ENCODE measurements at places on chromosomes 13 and 19. TPM values are rescaled to one million over a fixed set of nuclear protein-coding genes. Genes with fewer than 3 reads are reported as not detected.

GRCh38 chr13:99495466-99496183 lies 5.6 kb upstream of the TM9SF2 start:
- DNase-seq: no peak

- no peak for DNase-seq
Observed at GRCh38 chr19:47231215-47232054, 436 bp upstream of the BBC3 start.

DNA sequence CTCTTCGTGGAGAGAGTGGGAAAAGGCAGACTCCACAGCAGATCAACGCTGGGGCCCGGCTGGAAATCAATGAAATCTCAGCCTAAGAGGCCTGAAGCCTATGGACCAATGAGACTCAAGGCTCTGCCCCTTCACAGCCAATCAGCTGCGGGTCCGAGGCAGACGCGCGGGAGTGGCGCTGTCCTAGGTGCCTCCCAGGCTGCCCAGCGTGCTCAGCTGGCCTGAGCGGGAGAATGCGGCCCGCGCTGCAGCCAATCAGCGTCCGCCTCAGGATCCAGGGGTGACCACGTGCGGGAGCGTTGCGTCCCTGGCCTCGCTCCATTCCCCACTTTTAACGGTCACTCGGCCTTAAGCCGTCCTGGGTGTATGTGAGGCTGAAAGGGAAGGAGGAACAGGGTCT lies at the start of gene ZBTB32:
ZBTB32 (plus strand) TSS at position 341 of the 400 bp plus-strand sequence. CDS start 10,069 bp downstream, outside the sequence.
- no peak for DNase-seq

DNA sequence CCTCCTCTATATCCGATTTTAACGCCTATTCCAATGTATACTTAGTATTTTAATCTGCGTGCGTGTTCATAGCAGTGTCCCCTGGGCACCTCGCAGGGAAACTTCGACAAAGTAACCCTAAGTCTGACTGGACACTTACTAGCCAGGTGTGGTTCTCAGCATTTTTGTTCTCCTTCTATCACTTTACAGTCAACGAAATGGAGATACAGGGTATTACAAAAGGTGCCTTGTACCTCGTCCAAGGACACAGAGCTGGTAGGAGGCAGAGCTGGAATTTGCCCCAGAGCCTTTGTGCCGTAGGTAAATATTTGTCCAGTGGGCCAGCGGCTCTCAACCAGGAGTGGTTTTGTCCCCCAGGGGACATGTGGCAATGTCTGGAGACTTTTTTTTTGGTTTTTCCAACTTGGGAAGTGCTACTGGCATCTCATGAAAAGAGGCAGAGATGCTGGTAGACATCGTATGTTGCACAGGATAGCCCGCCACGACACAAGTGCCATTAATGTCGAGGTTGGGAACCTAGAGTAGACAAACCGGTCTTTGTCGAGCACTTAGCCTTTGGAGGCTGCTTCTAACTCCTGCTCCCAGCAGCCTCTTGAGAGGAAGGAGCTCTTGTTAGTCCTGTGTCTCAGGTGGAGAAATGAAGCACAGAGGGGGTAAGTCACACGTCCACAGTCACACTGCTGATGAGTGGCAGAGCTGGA lies 1.1 kb downstream of the ZNF444 start:
- DNase-seq: no peak

DNA sequence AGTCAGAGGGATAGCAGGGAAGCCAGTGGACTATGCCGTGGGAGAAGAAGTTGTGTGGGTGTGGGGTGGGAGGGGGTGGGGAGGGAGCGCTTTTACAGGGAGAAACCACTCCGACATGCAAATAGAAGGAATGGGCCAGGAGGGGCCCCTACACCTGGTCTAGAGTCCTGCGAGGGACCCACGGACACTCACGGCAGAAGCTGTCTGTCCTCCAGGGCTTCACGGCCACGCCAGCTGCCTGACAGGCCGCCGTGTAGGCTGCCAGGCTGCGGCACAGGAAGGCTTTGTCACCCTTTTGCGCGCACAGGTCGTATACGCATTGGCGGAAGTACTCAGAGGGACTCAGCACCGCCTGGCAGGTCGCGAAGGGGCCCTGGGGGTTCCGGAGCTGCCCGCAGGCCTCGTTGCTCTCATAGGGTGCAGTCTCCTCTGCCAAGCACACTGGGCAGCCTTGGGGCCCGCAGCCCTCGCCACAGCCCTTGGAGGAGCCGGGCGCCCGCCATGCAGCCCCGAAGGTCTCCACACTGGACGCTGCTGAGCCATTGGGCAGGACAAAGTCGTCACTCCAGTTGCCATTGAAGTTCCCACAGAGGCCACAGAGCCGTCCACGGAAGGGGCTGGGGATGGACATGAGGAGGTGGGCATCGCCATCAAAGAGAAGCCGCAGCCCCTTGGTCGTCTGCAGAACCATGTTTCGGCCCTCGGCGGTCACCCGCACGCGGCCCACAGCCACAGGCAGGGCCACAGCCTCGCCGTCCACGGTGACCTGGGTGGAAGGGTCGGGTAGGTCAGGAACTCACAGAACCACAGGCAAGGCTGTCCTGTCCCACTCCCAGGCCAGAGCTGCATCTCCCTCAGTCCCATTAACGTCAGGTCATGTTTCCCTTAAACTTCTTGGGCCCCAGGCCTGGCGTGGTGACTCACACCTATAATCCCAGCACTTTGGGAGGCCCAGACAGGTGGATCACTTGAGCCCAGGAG lies 26.0 kb upstream of the FBL start:
- DNase-seq: no peak

DNA sequence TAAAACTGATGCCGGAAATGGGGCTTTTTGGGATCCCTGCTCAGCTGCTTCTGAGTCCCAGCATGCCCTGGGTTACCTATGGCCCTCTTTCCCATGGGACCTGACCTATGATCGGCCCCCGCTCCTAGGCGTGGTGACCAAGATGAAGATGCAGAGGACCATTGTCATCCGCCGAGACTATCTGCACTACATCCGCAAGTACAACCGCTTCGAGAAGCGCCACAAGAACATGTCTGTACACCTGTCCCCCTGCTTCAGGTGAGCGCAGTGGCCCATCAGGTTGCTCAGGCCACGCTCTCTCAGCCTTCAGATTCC lies 1.5 kb downstream of the RPS11 start:
- no peak for DNase-seq

GRCh38 chr19:35417713-35418534 lies 30.1 kb upstream of the FFAR2 start:
- no peak for DNase-seq

GRCh38 chr19:41366089-41366488 lies 2.1 kb upstream of the B9D2 start:
- no peak for DNase-seq

DNA sequence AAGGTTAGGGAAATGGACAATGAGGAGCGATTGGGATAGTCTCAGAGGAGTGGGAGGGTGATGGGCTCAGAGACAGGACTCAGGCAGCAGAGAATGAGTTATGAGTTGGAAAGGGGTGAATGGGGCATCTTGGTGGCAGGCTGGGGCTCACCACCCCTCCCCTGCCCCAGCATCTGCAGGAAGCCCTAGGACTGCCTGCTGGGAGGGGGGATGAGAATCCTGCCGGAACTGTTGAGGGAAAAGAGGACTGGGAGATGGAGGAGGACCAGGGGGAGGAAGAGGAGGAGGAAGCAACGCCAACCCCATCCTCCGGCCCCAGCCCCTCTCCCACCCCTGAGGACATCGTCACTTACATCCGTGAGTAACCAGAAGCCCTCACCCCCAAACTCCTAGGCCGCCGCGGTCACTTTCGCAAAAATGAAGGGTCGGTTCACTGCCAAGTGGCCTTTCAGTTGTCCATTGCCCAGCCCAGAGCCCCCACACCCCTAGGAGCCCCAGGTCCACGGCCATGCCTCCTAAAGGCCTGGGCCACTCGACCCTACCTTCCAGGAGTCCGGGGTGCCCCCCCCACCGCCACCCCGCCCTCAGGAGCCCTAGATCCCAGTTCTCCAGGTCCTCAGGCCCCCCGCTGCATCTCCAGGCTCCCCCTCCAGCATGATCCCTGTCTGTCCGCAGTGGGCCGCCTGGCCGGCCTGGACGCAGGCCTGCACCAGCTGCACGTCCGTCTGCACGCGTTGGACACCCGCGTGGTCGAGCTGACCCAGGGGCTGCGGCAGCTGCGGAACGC lies 764 bp downstream of the CLEC11A start:
- no peak for DNase-seq

- DNase-seq: no peak
Observed at GRCh38 chr13:22061371-22061805, 390.5 kb downstream of the FGF9 start.

GRCh38 chr19:50858886-50859285 lies 4.2 kb downstream of the KLK3 start:
- DNase-seq: no peak

- DNase-seq: no peak
Observed at GRCh38 chr13:108624108-108624507, 5.3 kb upstream of the MYO16 start.

GRCh38 chr13:100347968-100348367 lies 240.6 kb downstream of the GGACT start:
- DNase-seq: no peak

GRCh38 chr19:3479834-3480215 lies 500 bp downstream of the SMIM24 start:
- DNase-seq: no peak

GRCh38 chr13:75651013-75651412 lies 14.9 kb downstream of the LMO7 start:
- no peak for DNase-seq

DNA sequence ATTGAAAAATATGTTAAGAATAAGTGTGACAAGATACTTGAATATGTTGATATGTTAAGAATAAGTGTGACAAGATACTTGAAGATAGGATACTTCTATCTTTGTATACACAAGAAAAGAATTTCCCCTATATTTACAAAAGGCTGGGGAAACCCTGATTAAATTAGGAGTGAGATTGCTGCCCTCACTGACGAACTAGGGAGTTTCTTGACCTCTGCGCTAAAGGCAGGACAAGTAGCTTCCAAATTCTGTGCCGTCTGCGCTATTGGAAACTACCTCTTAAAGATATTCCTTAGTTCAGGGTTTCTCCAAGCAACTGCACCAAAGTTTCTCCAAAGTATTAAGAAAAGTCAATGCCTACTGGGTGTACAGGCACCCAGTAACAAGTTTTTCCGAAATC lies 730 bp downstream of the ZNF260 start:
- no peak for DNase-seq

- no peak for DNase-seq
Observed at GRCh38 chr13:75345193-75345592, 136.8 kb downstream of the TBC1D4 start.

DNA sequence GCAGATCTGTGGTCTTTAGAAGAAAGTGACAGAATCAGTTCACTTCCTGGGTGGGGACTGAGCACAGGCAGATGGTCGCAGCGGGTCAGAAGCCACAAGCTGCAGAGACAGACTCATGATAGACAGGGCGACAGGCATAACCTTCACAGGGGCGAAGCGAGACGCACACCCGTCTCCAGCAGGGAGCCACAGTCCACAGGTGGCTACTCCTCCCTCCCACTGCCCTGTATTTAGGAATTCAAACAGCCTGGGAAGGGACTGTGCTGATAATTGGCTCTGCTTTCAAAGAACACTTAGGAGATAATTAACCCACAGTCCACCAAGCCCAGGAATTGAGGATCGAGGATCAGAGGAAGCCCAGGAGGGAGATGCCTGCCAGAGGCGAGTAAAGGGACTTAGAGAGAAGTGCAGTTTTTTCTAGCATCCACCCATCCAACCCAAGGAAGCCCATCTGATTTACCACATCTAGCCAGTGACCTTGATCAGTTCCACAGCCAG lies 23.2 kb downstream of the RFX2 start:
- no peak for DNase-seq

DNA sequence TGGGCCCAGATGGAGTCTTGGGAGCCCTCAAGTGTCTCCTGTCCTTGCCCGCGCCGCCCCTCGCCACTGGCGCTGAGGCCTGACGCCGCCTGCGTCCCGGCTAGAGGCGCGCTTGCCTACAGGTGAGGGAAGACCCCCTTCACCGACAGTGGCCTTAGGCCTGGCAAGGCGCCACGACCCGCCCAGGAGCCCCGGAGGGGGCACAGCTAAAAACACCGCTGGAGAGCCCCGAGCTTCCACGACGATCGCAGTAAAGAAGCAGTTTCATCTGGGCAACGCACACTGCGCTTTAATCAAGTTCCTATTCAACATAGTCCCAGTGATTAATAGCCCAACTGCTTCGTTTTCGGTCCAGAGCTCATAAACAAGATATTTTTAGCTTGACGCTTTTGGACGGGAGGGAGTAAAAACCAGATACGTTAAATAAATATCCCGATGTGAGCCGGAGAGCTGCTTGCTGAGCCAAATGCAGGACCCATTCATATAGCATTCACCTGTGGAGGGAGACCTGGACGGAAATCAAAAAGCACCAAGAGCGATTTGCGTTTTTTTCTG lies 1.5 kb upstream of the CEBPA start:
- DNase-seq: no peak

- DNase-seq: no peak
Observed at GRCh38 chr19:14837391-14837790, 2.4 kb upstream of the OR7A5 start.

- no peak for DNase-seq
Observed at GRCh38 chr13:32150794-32151193, 119.2 kb downstream of the FRY start.

DNA sequence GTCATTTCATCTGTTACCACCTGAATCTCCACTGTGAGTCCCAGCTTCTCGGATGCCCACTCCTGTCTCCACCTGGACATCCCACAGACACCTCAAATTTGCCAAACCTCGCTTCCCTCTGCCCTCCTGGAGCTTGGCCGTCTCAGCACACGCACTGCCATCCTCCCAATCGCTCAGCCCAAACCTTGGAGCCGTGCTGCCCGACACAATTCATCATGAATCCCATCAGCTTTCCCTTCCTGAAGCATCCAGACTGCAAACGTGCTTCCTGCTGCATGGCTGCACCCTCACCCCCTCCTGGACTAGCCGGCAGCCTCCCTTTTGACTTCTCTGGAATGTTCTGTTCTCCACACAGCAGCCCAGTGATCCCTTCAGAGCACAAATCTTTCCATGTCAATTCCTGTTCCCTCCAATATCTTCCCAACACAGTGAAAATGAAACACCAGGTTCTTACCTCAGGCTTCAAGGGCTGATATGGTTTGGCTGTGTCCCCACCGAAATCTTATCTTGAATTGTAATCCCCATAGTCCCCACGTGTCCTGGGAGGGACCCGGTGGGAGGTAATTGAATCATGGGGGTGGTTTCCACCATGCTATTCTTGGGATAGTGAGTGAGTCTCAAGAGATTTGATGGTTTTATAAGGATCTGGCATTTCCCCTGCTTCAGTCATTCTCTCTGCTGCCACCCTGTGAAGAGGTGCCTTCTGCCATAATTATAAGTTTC lies 1.1 kb upstream of the PROZ start:
- DNase-seq: no peak

DNA sequence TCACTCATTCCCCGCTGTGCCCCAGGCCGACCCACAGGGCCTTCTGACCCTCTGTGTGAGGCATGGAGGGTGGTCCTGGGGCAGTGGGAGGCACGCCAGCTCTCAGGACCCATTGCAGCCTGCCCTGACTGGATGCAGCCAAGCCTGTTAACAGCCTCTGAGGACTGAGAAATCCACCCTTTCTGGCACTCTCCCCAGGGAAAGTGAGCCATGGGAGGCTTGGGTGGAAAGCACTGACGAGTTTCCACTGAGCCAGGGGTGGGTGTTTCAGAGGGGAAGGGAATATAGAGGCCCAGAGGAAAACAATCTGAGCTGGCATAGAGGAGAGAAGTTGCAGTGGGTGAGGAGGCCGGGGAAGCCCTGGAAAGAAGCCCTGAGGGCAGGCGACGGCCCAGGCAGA lies 30.6 kb upstream of the SLC7A10 start:
- DNase-seq: no peak

CELF5 gene
- 1.0 TPM for polyA plus RNA-seq

KCNRG gene
- polyA plus RNA-seq: 1.5 TPM

ARHGEF18 gene
- polyA plus RNA-seq: 38.3 TPM

NUDT15 gene
- 27.3 TPM for polyA plus RNA-seq

USHBP1 gene
- 5.7 TPM for polyA plus RNA-seq

FLT3 gene
- polyA plus RNA-seq: 0.58 TPM

FAM124A gene
- polyA plus RNA-seq: 4.6 TPM

CGB8 gene
- 0.22 TPM for polyA plus RNA-seq

LRG1 gene
- 0.49 TPM for polyA plus RNA-seq

ELAVL1 gene
- polyA plus RNA-seq: 86.3 TPM

All from left renal pelvis (tissue), 4 donors.